ENCODE measurements at places on chromosomes 5 and 9.

DNA sequence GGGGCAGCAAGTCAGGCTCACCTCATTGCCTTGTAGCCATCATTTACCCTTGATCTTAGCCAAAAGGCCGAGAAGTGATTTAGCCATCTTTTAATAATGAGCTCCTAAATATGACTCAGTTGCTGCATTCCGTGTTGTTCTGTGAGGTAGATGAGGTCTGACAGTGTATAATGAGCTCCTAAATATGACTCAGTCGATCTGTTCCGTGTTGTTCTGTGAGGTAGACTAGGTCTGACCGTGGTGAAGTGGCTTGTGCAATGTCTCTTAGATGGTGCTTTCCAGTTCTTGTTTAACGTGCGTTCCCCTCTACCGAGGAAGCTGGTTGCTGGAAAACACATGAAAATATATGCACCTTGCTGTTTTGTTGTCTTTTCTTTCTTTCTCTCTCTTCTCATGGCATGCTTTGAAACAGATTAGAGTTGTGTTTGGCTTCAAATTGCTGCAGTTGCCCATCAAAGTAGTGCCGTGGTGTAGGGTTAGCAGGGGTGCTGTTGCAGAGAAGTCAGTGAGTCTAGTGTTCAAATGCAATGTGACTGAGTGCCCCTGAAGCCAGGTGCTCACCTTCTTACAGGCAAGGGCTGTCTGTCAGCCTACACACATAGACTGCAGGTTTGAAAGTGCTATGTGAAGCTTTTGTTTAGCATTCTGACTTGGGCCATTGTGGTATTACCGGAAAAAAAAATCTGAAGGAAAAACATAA, 118.6 kb downstream of the KDM4C start:
- peak; percentile 78 for DNase-seq

DNA sequence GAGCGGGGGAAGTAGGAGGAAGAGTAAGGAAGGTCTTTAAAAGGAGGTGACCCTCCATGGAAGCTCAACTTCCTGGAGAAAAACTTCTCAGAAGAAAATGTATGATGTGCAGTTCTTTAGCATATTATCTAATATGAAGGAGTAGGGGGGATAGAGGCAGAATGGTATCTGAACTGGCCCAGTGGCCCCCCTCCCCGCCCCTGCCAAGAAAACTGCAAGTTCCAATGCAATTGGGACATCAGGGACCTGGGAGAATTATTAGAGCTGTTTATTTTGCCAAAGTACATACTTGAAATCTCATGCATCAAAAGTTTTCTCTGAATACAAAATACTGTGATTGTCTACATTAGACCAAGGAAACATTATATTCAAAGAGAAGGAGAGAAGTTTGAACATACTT, 40.6 kb upstream of the GAS1 start:
- no peak for DNase-seq

DNA sequence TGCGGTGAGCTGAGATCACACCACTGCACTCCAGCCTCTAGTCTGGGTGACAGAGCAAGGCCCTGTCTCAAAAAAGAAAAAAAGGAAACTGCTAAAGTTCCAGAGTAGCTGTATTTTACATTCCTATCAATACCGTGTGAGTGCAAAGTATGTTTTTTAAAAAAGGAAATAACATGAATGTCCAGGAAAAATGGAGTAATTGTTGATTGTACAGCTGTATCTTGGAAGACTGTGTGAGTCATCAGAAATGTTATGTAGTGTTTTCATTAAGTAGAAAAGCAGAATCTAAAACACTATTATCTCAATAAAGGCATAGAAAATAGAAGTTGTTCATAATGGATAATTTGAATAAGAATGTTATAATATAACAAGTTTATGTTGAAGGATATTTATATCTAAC, 53.9 kb downstream of the ZCCHC7 start:
- DNase-seq, result no peak

GRCh38 chr5:119354537-119355243, 1.1 kb upstream of the TNFAIP8 start:
- DNase-seq, result no peak

DNA sequence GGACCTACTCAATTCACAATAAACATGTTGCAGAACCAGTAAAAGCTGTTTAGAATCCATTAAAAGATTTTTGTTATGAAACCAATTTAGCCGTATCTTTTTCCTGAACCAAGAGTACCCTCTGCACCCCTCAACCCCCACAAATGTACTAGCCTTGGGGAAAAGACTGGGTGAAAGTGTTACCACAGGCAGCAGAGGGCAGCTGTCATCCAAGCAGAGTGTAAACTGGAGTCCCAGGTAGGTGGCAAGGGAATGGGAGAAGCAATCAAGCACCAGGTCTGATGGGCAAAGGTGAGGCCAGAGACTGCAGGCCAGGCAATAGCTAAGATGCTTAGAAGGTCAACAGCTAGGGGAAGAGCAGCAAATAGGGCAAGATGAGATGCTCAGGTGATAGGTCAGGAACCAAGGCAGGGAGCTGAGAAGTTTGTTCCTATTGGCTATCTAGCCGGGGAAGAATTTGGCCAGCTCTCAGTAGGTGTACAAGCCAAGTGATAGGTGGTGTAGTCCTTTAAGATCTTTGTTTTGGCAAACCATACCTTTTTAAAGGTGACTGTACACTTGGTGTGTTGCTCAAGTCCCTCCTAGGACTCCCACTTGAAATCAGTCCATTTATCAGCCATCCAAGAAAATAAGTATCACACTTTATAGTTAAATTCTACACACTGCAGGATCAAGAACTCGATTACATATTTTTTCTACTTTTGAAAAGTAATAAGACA, 77.8 kb upstream of the CCDC112 start:
- peak; percentile 30 for DNase-seq

DNA sequence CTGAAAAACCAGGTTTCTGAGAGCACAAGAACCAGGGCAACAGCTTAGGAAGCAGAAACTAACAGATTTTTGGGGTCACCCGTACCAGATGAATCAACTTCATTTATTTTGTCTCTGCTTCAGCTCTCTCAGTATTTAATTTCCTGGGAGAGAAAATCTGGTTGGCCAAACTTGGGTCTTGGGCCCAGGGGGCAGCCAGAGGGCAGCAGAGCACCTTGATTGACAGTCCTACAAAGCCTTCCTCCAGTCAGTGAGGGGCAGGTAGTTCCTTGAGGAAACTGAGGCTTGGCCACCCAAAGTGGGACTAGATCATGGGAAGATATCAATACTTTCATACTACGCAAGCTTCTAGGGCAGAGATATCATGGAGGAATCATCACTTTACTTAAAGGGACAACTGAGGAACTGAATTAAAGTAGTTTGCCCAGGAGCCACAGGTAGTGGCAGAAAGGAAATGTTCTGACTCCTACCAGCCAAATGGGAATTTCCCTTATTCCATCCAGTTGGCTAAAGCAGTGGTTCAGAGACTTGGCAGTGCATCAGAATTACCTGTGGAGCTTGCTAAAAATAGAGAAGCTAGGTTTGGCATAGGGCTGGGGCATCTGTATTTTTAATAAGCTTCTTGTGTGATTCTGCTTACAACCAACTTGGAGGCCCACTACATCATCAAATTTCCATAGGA, 21.5 kb upstream of the ARHGAP26 start:
- peak; percentile 84 for DNase-seq

DNA sequence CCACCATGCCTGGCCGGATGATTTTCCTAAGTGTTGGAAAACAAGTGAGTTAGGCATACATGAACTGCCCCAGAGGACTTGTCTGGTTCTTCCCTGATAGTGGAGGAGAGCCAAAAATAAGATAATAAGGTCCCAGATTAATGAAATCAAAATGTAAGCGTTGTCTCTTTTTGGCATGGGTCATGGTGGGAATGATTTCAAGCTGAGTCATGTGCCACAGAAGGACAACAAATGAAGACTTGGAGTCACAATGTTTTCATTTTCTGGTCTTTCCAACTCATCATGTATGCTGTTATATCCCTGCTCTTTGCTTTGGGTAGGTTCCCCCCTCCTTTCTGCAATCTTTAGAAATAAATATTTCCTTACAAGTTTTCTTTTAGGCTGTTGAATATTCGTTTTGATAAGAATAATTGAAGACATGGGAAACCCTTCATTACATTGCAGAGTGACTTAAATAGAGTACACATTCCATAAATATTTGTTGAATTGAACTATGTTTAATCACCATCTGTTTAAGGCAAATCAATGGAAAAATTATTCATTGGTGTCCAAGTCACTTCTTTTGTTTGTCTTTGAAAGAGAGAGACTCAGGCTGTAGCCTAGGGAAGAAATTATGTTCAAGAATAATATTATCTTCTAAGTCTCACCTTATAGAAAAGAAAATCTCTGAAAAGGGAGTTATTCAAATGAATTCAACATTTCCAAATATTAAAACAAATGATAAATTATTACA, 196.3 kb downstream of the CSNK1G3 start:
- peak; percentile 87 for DNase-seq

- no peak for DNase-seq
Observed at GRCh38 chr5:78747705-78748359, 99.3 kb upstream of the LHFPL2 start.

DNA sequence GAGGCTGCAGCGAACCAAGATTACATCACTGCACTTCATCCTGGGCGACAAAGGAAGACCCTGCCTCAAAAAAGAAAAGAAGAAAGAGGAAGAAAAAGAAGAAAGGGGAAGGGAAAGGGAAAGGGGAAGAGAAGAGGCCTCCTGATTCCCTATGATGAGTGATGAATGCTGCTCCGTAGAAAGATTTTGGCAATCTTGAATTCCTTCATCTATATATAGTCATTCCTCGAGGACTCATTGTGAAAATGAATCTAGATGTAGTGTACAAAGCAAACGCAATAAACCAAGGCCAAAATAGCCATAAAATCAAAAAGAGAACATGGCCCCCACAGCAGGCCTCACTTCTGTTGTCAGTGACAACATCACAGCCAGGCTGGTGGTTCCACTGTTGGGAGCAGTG, 218.0 kb downstream of the DCP2 start:
- DNase-seq, result no peak

DNA sequence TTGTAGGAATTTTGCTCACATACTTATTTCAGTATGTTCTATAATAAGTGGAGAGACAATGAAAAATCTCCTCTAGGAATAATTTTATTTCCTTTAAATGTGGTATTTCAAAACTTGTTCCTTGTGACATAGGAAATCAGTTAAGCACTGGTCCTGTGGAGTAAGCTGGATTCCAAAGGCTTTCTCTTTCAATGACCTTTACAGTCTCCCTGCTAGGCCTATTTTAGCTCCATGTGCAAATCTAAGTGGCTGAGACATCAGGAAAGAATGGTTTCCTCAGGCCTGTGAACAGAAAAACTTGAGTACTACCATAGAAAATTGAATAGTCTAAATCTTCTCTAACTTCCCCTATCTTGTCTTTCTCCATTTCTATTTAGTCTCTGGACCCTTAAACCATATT, 514.2 kb upstream of the TLE4 start:
- no peak for DNase-seq

DNA sequence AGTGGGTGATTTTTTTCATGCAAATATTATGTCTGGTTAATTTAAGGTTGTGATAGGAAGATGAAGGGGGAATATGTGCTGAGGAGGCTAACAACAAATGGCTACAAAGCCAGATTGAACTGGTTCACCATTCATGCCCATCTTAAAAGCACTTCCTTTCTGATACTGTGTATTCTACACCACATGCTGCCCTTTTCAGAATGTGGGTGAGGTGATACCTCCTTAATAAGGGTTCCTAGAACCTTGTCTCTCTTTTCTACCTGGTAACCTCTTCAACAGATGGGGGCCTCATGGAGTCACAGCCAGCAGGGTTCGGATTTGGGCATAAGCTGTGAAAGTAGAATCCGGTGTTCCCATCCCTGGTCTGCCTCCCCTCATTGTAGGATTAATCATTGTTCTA, 1064.0 kb upstream of the SEMA6A start:
- no peak for DNase-seq

- no peak for DNase-seq
Observed at GRCh38 chr5:73095564-73096238, 24.7 kb upstream of the TMEM171 start.

DNA sequence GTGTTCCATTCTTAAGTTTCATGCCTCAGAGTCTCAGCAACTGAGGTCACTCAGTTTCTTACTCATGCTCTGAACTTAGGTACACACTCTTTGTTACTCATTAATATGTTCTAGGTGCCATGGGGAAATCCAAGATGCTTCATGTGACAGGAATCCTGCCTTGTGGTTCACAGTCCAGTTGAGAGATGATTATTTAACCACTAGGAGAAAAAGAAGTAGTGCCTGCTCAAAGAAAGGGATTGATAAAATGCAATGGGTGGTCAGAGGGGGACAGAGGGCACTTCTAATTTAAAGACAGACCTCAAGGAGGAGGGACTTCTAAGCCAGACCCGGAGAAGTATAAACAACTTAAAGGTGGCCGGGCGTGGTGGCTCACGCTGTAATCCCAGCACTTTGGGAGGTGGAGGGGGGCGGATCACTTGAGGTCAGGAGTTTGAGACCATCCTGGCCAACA, 69.0 kb downstream of the UGCG start:
- DNase-seq, result peak; percentile 87

DNA sequence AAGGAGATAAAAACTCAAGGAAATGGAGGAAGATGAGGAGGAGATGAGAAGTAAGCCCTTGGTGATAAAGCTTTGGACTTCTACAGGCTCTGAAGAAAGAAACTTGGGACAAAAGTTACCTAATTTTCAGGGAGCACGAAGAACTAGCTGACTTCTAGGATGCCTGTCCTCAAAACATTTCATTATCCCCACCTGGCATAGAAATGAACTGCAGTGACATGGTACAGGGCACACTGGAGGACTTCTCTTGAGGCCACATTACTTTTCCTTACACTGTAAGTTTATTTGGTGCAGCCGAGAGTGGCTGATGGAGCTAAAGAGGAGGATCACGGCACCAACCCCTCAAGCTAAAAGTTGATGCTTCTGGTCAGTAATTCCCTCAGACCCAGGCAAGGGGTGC, 269.5 kb upstream of the MSX2 start:
- DNase-seq, result no peak
